NCI-H524 (cell line): ENCODE measurements at places on chromosomes 5 and 9.
A peak's percentile ranks its signal among the peaks of the same experiment; 100 is the strongest.

GRCh38 chr9:101418518-101419430 lies 16.8 kb downstream of the ALDOB start:
- no peak for DNase-seq

DNA sequence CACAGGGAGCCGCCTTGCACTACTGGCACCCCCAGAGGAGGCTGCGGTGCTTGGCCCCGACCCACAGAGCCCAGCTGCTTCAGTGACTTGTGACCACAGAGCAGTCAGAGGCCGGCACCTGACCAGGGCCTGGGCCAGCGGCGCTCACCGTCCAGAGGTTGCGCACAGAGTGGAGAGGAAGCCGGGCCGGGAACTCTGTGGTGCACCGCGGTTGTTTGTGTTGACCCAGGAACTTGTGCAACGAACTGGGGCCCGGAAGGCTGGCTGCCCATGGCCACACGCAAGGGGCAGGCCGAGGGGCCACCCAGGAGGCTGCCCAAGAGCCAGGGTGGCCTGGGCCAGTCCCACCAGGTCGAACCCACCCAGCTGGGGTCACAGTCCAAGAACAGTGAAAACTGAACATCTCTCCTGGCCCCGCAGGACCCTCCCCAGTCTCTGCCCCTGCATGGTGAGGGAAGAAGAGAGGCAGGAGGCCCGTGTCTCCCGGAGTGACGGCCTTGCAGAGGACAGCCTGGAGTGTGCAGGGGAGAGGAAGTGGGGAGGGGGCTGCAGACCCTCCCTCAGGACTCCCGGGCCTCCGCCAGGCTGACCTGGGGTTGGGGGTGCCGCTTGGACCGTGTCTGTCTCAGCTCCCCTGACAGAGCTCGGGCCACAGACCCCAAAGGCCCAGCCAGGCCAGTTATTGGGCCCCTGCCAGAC lies 42.8 kb upstream of the EGFL7 start:
- no peak for DNase-seq

- no peak for DNase-seq
These were observed 82.3 kb downstream of the SLC38A9 start for GRCh38 chr5:55629815-55630214.

GRCh38 chr9:115651461-115651860 lies 502.1 kb upstream of the PAPPA start:
- DNase-seq: no peak

- no peak for DNase-seq
These were observed 32.9 kb downstream of the NDST1 start for GRCh38 chr5:150540615-150541396.

GRCh38 chr5:79697222-79698170 lies 7.9 kb downstream of the CMYA5 start:
- DNase-seq: no peak

DNA sequence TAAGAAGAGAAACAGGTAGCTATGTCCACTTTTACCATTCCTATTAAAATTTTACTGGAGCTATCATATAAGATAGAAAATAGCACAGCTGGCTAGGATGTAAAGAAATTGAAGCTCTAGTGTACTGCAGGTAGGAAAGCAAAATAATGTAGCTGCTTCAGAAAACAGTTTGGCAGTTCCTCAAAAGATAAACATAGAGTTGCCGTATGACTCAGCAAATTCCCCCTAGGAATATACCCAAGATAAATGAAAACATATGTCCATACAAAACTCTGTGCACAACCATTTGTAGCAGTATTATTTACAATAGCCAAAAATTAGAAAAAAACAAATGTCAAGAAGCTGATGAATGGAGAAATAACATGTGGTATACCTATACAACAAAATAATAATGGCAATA lies 64.6 kb upstream of the SHISAL2B start:
- no peak for DNase-seq

GRCh38 chr5:78063495-78063894 lies 231.0 kb downstream of the AP3B1 start:
- no peak for DNase-seq

GRCh38 chr9:19378164-19378563 lies 1.9 kb downstream of the RPS6 start:
- no peak for DNase-seq

DNA sequence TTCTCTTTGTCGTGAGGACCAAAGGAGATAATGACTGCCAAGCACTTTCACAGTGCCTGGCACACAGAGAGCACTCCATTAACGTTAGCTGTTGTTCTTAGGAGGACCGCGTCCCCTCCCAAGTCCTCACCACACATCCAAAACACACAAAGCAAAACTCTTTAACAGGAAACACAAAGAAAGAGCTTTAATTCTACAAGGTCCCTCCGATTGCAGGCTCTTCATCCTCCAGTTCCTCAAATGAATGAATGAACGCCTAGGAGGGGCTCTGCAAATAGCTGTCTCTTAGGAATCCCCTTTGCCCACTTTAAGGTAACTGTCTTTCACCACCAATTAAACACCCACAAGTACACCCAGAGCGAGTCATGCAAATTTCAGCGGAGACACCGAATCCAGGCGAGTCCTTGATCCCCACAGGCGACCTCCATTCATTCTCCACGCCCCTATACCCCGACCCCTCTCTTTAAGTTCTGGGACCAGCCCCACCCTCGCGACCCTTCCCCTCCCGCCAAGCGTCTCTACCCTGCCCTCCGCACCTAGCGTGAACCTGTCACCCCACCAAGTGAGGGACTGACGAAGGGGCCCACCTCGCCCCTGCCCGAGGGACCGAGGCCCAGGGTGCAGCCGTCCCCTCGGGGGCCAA lies 644 bp downstream of the TSC1 start:
- DNase-seq: no peak

DNA sequence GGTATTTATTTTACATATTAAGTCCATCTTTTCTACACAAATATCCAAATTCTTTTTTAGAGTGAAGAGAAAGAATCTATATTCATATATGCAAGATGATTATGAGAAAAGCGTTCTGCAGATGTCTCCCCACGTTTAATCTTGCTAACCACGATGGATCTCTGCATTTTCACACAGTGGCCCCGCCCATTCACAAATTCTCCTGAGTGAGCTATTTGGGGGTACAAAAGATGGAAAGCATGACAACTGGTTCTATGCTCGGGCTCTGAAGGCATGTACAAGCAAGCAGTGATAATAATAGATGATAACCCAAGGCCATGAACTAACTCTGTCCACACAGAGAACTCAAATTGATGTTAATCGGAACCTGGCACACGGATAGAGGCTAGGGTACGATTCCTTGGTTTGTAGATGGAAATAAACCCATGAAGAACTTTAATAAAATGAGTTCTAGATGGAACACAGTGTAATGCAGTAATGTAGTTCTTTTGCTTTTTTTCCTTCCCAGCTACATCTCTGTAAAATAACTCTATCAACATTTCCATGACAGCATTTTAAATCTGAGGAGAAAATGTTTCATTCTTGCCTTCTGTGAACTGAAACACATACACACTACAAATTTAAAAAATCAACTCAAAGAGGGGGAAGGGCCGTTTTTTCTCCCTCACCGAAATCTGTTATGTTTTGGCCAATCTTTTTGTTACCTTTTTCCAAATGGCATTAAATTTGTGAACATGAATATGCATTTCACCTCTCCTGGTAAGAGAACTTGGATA lies 851.7 kb upstream of the DMAC1 start:
- DNase-seq: no peak

GRCh38 chr5:160757194-160757593 lies 94.8 kb downstream of the ATP10B start:
- no peak for DNase-seq

GRCh38 chr9:98909935-98910334 lies 33.8 kb upstream of the COL15A1 start:
- no peak for DNase-seq

DNA sequence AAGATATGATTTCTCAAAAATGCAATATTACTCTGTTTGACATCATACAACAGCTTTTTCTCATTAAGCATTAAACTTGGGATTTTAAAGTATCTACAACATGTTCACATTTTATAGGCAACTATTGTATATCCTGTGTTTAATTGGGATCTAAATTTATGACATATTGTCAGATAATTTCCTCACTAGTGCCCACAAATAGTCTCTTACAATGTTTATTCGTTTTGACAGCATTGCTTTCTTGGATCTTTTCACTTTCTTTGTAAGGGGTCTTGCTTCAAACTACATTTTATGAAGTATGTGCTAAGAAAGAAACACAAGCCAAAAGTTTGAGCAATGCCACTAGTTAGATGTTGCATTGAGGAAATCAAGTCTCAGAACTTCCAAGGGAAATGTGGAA lies 285.1 kb downstream of the TMEM167A start:
- no peak for DNase-seq

DNA sequence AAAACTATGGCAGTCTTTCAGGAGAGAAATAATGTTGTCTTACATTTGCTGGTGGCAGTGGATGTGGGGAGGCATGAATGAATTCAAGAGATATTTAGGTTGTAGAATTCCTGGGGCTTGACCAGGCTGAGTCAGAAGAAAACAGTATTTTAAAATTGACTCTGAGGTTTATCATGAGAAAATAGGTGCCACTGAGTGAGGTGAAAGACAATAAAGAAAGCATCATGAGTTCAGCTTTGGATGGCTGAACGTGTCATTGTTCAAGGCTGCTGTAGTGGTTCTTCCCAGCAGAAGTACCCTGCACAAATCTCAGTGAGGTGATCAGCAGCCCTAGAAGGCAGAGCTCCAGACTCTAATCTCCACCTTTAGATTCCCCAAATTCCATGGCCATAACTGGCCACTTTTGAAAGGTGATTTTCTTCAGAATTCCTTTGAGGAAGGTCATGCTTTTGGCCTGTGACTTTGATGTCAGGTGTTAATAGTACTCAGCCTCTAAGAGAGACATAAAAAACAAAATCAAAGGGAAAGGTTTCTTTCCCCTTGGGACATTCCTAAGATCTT lies 395.4 kb downstream of the NTRK2 start:
- no peak for DNase-seq

GRCh38 chr9:124721109-124721906 lies 49.8 kb downstream of the NR6A1 start:
- DNase-seq: no peak

GRCh38 chr5:142313682-142314081 lies 11.1 kb downstream of the SPRY4 start:
- DNase-seq: no peak

- DNase-seq: no peak
These were observed 66.7 kb upstream of the CKMT2 start for GRCh38 chr5:81166430-81166829.

- DNase-seq: peak; percentile 86
These were observed 36.4 kb upstream of the ADAMTSL1 start for GRCh38 chr9:18437315-18438201.

GRCh38 chr9:13993632-13994185 lies 320.2 kb downstream of the NFIB start:
- no peak for DNase-seq

- peak; percentile 35 for DNase-seq
These were observed 29.3 kb downstream of the SEMA5A start for GRCh38 chr5:9516591-9516990.

DNA sequence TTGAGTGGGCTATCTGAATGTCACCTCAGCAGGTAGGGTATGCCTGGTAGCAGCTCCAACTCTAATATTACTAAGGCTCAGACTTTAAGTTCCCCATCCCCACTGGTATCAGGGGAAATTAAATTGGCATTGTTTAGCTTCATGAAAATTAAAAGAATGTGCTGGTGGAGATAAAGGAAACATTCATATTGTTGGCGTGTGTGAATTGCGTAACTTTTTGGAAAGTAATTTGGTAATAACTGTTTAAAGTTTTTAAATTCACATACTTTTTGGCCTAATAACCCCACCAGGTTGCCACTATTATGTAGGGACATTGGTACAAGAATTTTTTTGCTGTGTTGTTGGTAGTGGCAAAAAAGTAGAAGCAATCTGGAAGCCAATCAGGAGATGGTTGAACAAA lies 29.4 kb downstream of the TNPO1 start:
- DNase-seq: no peak

GRCh38 chr5:100161868-100162267 lies 373.3 kb upstream of the FAM174A start:
- no peak for DNase-seq

GRCh38 chr5:41161271-41161670 lies 52.1 kb downstream of the C6 start:
- DNase-seq: no peak

GRCh38 chr9:121844098-121844497 lies 192.7 kb downstream of the DAB2IP start:
- DNase-seq: no peak

GRCh38 chr9:126526218-126527108 lies 87.3 kb upstream of the LMX1B start:
- DNase-seq: no peak

- DNase-seq: no peak
These were observed 35.0 kb downstream of the ITK start for GRCh38 chr5:157215514-157216167.

- no peak for DNase-seq
These were observed 2.7 kb downstream of the LARP1 start for GRCh38 chr5:154757814-154758406.

DNA sequence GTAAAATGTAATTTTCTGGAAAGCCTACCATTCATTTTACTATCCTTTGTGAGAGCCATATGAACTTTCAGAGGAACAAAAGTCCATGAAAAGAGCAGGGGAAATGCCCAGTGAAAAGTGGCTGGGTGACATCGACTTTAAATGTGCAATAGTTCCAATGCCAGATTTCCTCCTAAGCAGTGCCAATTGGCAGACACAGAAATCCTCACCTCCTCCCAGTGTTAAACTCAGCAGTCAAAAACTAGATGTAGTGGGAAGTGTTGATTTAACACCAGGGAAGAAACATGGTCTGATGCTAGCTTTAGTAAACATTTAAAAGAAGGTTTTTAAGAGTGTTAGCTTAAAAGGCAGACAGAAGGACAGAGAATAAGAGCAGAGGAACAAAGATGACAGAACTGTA lies 2055.2 kb downstream of the MAT2B start:
- no peak for DNase-seq

GRCh38 chr5:141866096-141866495 lies 12.1 kb downstream of the PCDH1 start:
- no peak for DNase-seq

GRCh38 chr5:95615164-95615467 lies 4.8 kb upstream of the GPR150 start:
- DNase-seq: no peak

DNA sequence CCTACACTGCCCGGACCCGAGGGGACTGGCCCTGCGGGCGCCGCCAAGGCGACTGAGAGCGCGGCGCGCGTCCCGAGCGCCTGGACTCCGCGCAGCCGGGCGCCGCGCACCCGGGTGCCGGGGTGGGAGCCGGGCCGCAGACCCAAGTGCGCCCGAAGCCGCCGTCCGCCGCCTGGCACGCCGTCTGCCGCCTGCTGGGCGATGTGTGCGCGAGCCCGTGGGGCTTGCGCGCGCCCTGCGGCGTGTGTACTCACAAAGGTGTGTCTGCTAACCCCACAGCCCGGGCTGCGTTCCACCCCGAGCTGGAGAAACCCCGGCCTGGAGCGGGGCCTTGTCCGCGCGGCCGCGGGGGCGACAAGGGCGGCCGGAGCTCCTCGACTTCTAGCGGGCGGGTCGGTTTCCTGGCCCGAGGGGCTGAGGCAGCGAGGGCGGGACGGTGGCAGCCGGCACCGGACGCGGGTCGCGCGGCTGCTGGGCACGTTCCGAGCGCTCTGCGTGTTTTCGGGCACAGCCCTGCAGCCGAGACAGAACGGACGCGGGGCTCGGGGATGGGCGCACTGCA lies 1.1 kb upstream of the ZSWIM6 start:
- peak; percentile 56 for DNase-seq
